ENCODE measurements at places on chromosomes 12 and 14.
A peak's percentile ranks its signal among the peaks of the same experiment; 100 is the strongest.

GRCh38 chr14:73394317-73394716 lies 64.0 kb downstream of the NUMB start:
- DNase-seq: no peak

- peak; percentile 75 for DNase-seq
Observed at GRCh38 chr12:112198120-112198733, 72.9 kb downstream of the TRAFD1 start.

DNA sequence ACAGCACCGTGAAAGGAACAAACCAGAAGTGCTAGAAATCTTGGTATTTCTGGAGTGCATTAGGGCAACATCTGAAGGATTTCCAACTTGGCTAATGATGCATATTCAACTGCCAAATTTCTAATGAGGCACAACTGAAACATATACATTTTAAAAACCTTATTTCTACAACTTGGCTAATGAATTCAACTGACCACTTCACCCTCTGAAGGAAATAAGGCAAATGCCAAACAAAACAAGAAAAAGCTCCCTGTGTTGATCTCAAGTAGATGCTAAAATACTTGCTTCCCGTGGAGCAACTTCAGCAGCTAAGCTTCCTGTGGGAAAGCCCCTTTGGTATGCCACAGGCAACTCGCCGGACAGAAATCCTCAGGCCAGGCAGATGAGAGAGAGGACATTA lies 167.1 kb downstream of the TTC7B start:
- peak; percentile 83 for DNase-seq

DNA sequence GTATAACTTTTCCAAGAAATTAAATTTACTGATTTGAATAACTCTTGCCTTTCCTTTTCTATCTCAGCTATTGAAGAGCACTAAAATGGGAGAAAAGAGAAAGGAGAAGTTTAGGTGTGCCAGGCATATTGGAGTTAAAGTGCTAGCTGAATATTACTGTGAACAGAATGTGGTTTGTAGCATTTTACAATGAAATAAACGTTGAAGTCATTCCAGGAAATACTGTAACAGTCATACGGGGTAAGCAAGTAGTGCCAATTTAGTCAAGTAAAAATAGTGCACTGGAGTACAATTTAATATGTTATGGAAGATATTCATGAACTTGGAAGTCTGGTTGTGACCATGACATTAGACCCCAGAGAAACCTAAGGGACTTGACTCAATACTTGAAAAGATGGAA lies 62.1 kb downstream of the E2F7 start:
- no peak for DNase-seq

DNA sequence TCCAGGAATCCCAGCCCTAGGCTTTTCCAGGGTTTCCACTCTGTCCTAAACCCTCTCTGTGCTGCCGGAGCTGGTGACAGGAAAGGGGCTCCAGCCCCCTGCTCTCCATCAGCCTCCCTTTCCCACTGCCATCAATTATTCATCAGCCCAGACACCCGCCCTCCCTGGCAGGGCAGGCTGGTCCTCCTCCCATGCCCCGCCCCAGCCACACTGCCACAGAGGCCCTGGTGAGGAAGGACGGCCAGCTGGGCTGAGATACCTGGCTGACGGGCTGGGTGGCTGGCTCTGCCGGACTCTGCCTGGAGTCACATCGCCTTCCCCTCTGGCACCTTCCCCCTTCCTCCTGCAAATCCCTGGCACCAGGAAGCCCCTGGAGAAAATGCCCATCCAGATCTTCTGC lies 11.9 kb upstream of the SMARCD1 start:
- DNase-seq: no peak

GRCh38 chr12:50824914-50825313 lies 17.8 kb upstream of the TMPRSS12 start:
- no peak for DNase-seq

- peak; percentile 46 for DNase-seq
Observed at GRCh38 chr12:50006754-50007442, 18.4 kb downstream of the RACGAP1 start.

- DNase-seq: no peak
Observed at GRCh38 chr12:75378354-75378753, 12.5 kb upstream of the GLIPR1L2 start.

GRCh38 chr12:102527171-102527720 lies 46.9 kb upstream of the IGF1 start:
- peak; percentile 47 for DNase-seq

GRCh38 chr12:105461271-105461943 lies 130.9 kb downstream of the C12orf75 start:
- DNase-seq: peak; percentile 31

DNA sequence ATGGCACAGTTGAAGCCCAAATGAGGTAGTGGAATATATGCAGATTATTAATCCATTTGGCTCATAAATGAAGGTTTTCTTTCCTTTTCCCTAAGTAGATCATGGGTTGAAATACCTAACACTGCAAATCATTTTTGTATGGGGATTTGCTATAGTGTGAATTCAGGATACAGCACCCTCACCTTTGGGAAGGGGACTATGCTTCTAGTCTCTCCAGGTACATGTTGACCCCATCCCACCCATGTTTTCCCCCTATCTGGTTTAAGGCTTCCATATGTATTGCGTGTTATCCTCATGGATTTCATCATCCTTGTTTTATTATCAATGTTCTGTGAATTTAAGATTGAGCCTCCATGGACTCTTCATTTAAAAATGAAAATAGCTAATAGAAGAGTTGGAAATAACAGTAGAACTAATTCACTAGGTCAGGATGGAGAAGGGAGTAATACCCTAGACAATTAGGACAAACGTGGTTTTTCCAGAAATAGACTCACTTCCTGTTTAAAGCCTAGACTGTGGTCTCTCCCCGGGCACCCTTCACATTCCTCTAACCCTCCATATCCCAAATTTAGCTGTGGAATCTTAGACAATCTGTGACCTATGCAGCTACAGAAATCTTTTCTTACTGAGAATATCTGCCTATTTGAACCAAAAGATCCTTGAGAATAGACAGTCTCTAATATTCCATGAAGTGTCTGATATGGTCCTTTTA lies 56.5 kb downstream of the DAD1 start:
- peak; percentile 54 for DNase-seq

GRCh38 chr12:101616027-101616494 lies 21.3 kb downstream of the MYBPC1 start:
- DNase-seq: no peak

GRCh38 chr14:33317675-33318074 lies 379.0 kb downstream of the NPAS3 start:
- no peak for DNase-seq

DNA sequence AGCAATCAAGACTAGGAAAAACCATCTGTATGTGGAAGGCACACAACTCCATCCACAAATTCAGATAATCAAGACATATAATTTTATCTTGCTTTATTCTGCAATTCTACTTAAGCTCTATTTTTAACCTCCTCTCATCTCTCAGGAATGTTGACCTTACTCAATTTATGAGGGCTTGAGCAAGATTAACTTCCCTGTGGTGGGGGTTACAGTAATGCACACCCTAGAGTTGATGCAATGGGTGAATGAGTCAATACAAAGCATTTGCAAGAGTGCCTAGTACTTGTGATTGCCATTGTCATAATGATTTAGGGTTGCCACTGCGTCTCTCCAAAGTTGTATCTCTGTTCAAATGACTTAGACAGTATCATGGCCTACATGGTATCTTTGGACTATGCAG lies 1598.4 kb upstream of the TMEM132C start:
- DNase-seq: peak; percentile 68

DNA sequence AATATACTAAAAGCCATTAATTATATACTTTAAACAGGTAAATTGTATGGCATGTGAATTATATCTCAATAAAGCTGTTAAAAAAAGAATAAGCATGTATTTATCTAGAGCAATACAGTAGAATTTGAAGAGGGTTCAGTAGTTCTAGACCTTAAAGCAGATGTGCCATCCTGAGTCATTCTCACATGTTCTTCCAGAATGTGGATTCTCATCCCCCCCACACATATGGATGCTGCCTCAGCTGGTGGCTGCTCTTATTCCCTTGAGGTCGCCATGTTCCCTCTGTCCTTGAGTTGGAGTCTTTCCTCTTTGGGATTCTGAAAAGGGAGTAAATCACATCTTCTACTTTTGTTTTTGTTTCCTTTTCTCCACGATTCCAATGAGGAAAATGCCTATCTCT lies 321.3 kb downstream of the AEBP2 start:
- DNase-seq: no peak

- DNase-seq: peak; percentile 91
Observed at GRCh38 chr12:27343255-27344000, 10.8 kb downstream of the BMAL2 start.

- peak; percentile 4 for DNase-seq
Observed at GRCh38 chr12:92503029-92503931, 199.5 kb upstream of the PLEKHG7 start.

GRCh38 chr14:105388110-105388951 lies 10.0 kb upstream of the TEX22 start:
- DNase-seq: no peak

GRCh38 chr12:122155705-122156104 lies 18.3 kb downstream of the IL31 start:
- no peak for DNase-seq

DNA sequence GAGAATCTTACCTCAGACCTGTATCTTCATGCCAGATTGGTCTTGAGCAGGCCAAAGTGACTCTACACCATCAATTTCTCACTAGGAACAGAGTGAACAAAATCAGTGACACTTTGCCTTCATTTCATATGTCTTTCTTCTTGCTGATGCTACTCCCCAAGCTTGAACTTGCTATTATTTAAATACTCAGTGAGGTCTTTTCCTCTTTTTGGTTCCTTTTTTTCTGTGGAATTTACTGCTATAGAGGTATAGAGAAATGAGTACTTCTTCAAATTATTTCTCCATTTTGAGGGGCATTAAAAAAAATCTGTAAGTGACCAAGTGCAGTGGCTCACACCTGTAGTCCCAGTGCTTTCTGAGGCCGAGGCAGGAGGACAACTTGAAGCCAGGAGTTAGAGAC lies at the start of gene GPR33:
GPR33 (minus strand) TSS at position 154 of the 400 bp plus-strand sequence. CDS start 4,074 bp downstream, outside the sequence.
- DNase-seq: no peak

GRCh38 chr14:50836515-50836914 lies 5.6 kb upstream of the NIN start:
- no peak for DNase-seq

GRCh38 chr14:32950584-32950983 lies 11.9 kb downstream of the NPAS3 start:
- DNase-seq: peak; percentile 77

DNA sequence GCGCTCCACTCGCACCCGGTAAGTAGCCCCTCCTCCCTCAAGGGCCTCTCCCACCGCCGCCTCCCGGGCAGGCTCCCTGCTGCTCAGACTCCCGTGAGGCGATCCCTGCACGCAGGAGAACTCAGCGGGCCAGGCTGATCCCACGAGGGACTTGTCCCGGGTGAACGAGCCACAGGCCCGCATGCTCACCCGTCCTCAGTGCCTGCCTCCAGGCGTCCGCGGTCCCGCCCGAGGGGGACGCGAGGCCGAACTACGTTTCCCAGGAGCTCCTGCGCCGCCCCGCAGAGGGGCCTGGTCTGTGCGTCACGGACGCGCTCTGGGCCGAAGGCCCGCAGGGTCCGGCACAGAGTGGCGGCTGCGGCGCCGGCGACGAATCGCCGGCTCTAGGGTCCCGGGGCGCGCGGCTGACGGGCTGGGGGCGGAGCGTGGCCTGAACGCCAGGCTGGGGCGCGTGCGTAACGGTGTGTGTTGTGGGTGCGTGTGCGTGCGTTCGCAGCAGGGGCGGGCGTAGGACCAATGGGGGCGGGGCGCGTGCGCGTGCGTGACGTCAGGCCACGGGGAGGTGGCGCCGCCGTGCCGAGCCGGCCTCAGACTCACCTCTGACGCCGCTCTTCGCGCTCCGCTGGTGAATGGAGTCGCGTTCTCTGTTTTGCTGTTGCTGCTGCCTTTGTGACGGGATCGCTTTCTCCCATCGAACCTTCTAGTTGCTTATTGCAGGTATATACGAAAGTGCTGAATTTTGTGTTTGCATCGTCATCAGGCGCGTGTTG lies at the start of the genes ZNF10 and ZNF891:
ZNF10 (plus strand) TSS at position 590 of the 770 bp plus-strand sequence. CDS start 13,866 bp downstream, outside the sequence.
ZNF891 (minus strand) TSS at position 237 of the 770 bp plus-strand sequence. CDS start 8,356 bp downstream, outside the sequence.
- peak; percentile 99 for DNase-seq

DNA sequence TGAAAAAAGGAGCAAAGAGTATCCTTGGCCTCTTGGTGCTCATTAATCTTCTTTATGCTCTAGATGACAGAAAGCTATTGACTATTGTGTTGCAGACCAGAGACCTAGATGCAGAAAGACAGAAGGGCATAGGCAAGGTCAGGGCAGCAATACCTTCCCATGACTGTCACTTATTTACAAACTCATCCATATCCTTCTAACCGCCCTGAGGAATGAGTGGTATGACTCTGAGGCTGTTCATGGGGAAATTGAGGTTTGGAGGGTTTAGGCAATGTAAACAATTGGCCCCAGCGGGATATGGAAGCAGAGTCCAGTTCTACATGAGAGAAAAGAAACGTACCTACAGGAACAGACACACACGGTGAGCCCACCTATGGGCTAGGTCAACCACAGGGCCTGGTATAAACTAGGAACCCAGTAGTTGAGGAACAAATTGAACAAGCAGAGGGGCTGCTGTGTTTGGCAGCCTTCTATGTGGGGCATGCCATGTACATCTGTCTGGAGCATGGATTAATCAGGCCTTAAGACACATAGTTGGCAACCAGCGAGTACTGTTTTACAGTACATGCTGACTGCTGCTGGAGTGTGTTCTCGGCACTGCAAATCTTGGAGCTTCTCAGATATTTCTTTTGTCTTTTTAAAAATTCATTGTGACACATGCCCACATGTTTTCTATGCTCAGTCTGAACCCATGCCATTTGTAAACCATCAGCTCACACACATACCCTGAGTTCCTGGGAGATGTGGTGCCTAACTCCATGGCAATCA lies 159.7 kb upstream of the NTF3 start:
- no peak for DNase-seq

GRCh38 chr12:81627336-81628189 lies 131.6 kb downstream of the PPFIA2 start:
- peak; percentile 68 for DNase-seq

DNA sequence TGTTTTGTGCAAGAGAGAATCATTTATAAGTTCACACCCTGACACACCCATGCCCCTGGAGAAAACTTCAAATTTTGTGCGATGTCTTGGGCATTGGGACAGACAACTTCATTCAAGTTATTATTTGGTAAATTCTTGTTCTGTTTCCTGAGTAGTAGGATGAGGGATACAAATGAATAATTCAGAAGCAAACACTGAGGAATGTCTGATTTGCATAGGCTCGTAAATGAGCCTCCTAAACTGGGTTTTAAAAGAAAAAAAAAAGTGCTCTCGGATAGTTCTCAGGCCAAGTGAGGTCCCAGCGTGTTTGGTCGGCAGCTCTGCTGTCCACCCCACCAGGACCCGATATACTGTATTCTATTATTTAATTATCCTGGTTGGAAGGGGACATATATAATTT lies 134.7 kb upstream of the CPM start:
- peak; percentile 42 for DNase-seq

GRCh38 chr12:59808317-59808910 lies 212.6 kb downstream of the SLC16A7 start:
- DNase-seq: peak; percentile 51

- peak; percentile 83 for DNase-seq
Observed at GRCh38 chr12:67019070-67019469, 250.1 kb upstream of the CAND1 start.

Measured in astrocyte of the hippocampus (primary cell).